ENCODE measurements at places on chromosomes 4 and X.

DNA sequence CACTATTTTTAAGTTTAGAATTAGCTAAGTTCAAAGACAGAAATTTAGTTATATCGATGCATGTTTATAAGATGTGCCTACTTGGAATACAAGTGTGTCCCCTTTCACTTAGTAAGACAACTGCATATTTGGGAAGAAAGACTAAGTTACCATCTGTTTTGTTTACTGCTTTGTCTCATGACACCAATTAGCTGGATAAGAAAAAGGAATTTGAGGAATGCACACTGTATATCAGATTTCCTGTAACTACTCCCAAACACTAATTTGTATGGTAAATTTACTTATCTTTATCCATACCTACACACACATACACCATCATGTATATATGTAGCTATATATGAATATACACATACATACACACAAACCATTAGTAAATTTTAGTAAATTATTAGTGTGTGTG is 1442.8 kb upstream of the IGFBP7 start:
- no peak for DNase-seq

DNA sequence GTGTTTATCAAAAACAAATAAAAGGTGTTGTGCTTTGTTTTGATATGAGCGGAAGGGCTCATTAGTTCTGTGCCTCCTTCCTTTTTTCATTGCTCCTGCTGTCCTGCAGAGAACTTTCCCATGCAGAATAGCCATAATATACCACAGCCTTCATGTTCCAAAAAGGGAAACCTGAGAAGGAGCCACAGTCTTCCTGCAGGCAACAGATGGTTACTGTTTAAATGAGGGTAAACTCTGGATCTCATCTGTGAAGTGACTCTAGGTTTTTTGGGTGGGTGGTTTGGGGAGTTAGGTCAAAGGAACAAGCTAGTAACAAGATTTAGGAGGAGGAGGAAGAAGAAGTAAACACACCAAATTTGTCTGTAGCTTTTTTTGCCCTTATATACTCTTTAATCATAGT is 131.8 kb downstream of the BMPR1B start:
- DNase-seq = no peak

GRCh38 chr4:35934320-35934981 is 309.9 kb downstream of the ARAP2 start:
- DNase-seq = no peak

DNA sequence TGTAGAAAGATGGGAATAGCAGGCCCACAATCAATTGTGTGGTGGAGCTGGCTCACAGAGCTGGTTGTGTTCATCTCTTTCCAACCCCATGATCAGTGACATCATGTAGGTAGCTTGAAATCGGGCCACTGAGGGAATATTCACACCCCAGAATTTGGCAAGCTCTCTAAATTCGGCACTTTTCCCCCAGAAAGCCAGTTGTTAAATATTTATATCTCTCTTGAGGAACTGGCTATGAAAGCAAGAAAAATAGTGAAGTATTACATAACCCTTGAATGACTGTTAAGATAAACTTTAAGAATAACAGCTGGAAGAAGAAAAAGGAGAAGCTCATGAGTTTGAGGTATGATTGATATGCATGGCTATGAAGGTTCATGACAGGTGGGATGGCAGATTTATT is 38.9 kb downstream of the GPRIN3 start:
- DNase-seq = no peak

DNA sequence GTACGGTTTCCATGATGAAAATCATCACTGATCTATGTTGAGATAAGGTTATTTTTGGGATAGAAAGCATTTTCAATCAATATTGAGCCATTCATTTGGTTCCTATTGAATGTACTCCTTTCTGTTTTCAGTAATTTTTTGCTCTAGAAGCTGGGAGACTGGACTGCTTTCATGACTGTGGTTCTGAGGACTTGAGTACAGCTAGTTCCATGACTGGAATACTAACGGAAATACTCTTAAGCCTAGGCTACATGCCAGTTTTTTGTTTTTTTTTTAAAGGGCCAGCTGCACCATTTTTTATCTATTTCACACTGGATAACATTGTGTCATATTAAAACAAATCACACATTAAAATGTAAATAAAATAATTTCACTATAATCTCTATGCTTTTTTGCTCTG is 16.7 kb downstream of the PRR32 start:
- no peak for DNase-seq

DNA sequence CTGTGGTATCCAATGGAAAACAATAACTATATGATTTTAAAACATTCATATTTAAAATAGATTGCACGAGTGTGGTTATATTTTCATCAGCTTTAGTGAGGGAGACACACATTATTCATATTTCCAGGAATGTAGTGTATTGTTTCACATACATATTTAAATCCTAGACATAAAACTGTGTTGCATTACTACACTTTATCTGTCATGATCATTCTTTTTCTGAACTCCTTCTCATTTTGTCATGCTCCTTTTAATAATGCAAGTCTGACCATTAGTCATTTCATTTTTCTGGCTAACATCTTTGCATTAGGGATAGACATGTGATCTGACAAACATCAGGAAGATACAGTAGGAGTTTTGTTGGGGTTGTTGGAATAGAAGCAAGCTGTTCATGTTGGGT is 1382.7 kb downstream of the PCDH7 start:
- DNase-seq = no peak

GRCh38 chrX:119758731-119759247 is 401 bp downstream of the SOWAHD start:
- DNase-seq = no peak

- DNase-seq = no peak
Measured at GRCh38 chr4:107269175-107269574, 233.1 kb upstream of the DKK2 start.

GRCh38 chrX:107894038-107894437 is 68.4 kb downstream of the MID2 start:
- DNase-seq = no peak

DNA sequence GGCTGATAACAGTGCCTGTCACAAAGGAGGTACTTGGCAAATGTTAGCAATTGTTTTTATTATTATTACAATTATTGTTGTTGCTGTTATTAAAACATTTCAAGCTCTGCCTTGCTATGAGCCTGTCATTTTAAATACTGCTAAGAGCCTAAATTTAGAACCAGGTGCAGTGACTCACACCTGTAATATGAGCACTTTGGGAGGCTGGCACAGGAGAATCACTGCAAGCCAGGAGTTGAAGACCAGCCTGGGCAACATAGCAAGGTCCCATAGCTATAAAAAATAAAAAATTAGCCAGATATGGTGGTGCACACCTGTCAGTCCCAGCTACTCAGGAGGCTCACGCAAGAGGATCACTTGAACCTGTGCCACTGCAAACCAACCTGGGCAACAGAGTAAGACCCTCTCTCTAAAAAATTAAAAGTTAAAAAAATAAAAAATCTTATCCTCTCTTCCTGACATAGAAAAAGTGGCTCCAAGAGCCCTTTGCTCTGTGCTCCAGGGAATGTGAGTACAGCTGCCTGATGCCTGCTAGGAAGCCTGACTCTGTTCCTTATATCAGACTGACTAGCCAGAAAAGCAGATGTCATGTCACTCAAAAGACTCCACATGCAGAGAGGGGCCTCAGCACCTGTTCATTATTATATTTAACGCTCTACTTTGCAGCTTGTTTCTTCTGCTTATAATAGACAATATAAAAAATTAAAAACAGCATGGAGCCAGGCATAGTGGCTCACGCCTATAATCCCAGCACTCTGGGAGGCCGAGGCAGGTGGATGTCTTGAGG is 234.0 kb downstream of the OPHN1 start:
- DNase-seq = no peak

DNA sequence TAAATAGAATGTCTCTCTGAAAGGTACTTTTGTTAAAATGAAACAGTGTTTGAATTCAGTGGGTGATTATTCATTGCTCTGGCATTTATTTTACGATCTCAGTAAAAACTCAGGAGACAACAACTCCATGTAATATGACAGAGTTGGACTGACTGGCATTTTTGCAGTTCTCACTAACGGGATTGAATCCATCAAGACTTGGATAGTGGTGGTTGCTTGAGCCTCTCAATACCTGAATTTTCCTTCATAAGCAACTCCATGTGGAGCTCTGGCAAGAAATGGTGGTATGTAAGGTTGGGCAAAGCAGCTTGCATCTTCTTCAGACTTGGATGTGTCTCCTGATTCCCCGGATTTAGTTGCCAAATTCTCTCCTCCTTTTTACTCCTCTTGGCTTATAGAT is 72.7 kb downstream of the FRMPD4 start:
- DNase-seq = no peak

DNA sequence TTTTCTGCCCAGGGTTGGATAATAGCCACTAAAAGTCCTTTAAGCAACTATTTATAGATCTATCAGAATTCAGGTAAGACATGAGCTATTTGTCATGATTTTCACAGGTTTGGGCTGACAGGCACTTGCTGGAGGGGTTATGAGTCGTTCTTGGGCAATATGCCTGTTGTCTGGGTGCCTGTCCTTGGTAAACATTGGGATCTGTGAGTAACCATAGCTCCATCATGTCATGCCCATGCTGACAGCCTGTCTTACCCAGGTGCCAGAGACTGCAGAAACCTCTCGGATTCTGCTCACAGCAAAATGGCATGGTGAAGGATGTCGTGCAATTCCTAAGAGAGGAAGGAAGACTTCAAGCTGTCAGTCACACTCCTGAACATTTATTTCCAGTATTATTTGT is 116.0 kb upstream of the PUDP start:
- DNase-seq = no peak

DNA sequence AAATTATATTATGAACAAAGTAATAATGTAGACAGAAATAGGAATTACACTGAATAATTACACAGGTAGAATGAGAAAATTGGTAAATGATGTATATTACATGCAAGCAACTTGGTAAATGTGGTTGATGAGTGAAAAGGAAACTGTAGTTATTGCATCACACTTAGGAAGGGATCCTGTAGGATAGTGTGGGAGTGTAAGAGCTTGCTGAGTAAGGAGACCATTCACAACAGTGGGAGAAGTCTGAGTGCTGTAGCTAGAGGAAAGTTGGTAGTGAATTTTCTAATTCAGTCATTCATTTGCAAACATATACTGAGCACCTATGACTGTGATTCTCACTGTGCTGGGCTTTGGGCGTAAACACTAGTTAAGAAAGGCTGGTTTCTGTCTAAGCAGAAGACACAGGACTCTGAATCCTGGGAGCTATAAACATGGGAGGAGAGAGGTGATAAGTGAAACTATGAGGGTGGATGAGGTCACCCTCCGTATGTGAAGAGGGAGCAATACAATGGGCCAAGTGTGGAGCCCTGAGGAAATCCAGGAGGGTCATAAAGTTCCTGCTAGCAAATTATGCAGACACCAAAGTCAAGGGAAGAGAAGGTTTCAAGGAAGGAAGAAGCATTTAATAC is 14.2 kb upstream of the CPE start:
- no peak for DNase-seq

DNA sequence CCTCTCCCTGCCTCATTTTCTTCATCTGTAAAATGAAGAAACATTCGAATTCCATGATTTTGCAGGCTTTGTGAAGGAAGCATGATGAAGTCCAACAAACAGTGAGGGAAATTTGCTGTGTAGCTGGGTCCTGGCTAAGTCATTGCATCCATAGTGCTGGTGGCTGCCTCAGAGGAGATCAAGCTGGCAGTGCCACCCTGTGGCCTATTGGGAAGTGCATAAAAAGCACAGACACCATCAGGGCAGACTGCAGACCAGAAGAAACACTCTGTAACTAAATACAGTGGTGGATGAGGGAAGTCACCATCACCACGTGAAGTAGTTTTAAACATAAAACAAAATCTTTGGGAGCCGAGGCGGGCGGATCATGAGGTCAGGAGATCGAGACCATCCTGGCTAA is 40.7 kb upstream of the DDX3X start:
- no peak for DNase-seq

DNA sequence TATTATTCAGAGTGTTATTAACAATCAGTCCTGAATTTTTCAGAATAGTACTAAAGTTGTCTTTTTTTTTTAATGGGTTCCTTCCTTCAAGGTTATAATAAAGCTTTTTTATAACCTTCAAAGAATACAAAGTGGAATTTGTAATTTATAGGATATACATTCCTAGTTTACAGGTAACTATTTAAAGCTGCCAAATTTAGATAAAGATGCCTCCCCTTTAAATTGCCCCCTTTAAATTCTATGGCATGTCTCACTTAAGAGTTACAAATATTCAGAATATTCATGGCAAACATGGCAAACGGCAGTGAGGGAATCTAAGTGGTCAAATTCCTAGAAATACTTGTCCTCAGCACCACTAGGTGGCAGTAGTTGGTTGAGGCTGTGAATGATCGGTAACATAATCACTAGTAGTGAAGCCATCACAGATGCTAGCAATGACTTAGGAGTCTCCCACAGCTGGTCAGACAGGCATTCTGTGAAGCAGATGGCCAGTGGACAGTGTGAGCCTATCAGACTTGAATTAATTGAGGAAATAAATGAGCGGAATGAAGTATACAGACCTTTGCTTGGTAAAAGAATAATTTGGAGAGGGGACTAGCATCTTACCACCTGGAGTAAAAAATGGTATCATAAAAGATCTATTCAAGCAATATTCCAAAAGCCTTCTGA is 86.4 kb downstream of the CBR4 start:
- peak; percentile 19 for DNase-seq

DNA sequence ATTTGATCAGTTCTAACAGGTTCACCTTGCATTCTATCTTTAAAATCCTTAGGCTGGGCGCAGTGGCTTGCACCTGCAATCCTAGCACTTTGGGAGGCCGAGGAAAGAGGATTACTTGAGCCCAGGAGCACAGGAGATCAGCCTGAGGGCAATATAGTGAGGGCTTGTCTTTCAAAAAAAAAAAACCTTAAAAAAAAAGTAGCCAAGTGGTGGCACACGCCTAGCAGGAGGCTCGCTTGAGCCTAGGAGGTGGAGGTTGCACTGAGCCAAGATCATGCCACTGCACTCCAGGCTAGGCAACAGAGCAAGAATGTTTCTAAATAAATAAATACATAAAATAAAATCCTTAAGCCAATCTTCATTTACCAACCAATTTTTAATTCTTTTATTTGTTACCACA is 75.6 kb downstream of the PRSS12 start:
- no peak for DNase-seq

- no peak for DNase-seq
Measured at GRCh38 chr4:8618421-8618820, 25.9 kb downstream of the CPZ start.

- no peak for DNase-seq
Measured at GRCh38 chr4:146381263-146381872, 140.4 kb downstream of the SLC10A7 start.

DNA sequence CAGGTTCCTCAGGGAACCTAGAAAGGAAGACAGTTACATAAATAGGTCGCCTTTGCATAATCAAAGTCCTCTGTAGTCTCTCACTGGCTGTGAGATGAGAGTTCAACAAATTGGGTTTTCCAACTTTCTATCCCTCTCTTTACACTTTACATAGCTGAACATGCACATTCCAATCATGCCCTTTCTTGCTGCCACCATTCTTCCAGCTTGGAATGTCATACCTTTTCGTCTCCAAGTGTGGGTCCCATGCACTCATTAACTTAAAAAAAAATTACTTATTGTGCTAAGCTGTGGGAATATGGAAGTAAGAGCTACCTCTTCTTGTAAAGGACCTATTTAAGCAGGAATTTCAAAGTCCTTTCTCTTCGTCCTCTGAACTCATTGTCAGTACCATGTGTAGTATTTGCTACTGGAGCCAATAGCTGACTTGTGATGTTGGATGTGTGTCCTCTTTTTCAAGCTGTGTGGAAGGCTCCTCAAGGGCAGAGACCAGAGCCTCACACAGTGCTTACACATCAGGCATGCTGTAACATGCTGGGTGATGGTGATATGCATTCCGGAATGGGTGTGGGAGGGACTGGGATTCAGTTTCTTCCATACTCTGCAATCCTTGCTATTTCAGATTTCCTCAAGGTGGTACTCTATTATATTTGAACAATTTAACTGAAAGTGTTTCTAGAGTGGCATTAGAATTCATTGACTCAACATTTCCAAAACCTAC is 7.1 kb downstream of the ENOPH1 start:
- no peak for DNase-seq

Data from activated CD8-positive, alpha-beta memory T cell treated with anti-CD3 and anti-CD28 coated beads for 1 hour (primary cell).